CD4-positive, alpha-beta T cell treated with Interferon gamma for 1 hour (primary cell): ENCODE measurements at places on chromosomes 7 and 10.

DNA sequence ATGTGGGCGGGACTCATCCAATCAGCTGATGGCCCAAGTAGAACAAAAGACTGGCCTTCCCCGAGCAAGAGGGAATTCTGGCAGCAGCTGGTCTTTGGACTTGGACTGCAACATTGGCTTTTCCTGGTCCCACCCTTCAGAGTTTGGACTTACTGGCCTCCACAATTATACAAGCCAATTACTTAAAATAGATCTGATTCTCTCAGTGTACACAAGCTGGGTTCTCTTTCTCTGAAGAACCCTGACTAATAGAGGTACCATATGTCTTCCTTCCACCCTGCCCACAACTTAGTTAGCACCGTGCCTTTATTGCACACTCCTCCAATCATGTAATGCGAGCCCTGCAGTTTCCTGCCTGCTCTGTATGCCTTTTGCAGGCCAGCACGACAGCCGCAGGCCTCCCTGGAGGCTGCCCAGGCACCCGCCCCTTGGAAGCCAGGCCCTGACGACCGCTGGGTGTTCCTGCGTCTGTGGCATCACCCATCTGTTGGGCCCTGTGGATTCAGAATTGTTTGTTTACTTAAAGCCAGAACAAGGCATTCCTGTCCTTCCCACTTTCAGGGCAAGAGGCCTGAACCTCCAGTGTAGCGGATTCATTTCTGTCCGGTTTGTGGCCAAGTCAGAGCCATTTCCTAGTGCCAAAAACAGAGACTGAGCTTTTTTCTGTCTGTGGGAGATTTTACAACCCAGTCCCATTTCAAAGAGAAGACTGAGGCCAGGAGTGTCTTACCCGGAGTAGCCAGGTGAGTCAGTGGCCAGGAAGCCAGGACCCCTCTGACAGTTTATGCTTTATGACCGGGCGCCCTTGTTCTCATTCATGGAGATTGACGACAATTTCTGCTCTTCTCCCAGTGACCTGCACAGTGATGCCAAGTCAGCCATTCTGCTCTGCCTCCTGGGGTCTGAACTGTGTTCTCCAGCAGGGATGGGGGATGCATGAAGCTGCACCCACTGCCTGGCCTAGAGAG is 968 bp upstream of the INMT start:
- DNase-seq, result no peak

- no peak for DNase-seq
Observed at GRCh38 chr7:72152161-72153131, 259.7 kb downstream of the CALN1 start.

DNA sequence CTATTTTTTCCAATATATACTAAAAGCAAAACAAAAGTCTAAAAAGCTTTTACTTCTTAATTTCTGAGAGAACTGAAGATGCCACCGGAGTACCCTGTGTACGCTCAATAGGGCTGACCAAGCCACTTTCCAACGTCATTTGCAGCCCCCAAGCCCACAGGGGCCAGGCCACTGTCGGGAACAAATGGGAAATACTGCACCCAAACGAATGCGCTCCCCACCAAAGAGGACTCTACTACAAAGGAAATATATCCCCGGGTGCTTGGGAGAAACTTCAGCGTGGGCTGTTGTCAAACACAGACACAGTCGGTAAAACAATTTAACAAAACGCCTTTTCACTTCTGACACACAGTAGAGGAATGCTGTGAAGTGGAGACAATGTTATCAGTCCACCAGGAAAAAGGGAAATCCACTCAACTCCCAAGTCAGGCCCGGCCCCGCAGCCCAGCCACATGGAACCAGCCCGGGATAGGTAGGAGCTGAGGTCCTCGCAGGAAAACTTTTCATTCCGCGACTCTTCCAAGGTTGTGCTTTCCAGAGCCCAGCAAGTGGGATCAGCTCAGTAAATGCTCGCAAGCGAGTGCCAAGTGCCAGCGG is 1.4 kb downstream of the PARD3 start:
- DNase-seq, result no peak

GRCh38 chr10:99537989-99538917 is 5.5 kb downstream of the NKX2-3 start:
- no peak for DNase-seq

GRCh38 chr7:31735991-31736982 is 49.3 kb downstream of the PPP1R17 start:
- DNase-seq, result no peak

DNA sequence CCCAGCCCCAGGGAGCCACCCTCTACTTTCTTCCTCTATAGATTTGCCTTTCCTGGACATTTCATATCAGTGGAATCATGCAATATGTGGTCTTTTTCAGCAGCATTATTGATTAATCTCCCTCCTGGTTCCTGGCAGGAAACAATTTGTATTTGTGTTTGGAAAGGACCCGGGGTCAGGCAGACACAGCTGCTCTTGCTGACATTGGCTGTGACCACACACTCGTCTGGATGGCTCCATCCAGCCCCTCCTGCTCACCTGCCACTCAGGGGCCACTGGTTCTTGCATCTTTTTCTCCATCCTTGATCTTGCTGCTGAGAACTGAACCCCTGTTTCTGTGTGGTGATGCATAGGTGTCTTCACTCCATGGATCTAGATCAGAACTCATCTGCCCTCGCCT is 176.6 kb upstream of the MKI67 start:
- no peak for DNase-seq

GRCh38 chr7:96041171-96041570 is 268.8 kb downstream of the DYNC1I1 start:
- no peak for DNase-seq

- no peak for DNase-seq
Observed at GRCh38 chr7:101435461-101436220, 73.0 kb downstream of the COL26A1 start.

DNA sequence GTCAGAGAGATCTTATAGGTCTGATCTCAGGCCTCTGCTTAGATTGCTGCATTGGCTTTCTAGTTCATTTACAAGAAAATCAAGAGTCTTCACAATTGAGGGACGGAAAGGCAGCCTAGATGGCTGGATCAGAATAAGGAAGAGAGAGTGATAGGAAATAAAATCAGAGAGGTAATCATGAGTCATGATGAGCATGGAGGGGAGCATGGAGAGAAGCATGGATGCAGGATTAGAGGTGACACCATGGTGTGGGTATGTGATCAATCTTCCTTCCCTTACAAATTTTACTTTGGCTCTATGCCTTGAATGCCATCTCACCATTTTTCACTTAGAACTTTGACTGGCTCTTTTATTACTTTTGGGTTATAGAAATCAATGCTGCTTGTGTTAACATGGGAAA is 1.4 kb downstream of the BCCIP start:
- DNase-seq, result no peak

DNA sequence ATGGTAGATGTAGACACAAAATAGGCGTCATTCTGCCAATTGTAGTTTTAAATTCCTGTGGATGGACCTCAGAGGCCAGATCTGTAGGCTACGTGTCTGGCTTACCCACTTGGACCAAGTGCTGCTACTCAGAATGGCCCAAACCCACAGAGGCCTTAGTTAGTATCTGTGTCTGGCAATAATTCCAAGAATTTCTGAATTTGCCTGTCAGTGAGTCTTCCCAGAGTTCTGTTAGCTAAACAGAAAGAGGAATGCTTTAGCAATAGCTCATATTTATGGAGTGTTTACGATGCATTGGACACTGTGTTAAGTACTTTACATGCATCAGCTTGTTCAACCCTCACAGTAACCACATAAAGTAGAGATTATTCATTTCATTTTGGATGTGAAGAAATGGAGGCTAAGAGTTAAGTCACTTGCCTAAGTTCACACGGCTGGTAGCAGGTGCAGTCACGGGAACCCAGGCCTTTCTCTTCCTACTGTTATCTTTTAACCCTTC is 231.8 kb downstream of the PTEN start:
- DNase-seq, result no peak

DNA sequence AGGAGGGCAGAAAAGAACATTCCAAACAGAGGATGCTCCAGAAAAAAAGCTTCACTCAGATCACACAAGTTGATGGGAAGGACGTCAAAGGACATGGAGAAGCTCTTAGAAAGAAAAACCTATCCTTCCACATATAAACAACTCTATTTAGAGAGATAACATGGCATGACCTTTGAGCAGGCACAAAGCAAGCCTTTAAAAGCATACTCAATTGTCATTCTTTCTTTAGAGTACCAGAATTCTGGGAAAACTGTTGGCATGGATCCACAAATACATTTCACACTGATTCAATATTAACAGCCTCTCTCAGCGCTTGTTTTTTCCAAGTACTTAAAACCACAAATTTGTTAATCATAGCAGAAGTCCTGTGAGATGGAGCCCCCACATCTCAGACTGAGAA is 7.3 kb upstream of the ABLIM1 start:
- DNase-seq, result no peak

GRCh38 chr7:139948587-139949335 is 114.0 kb downstream of the PARP12 start:
- no peak for DNase-seq

GRCh38 chr10:113647812-113648211 is 16.0 kb downstream of the NRAP start:
- DNase-seq, result no peak

DNA sequence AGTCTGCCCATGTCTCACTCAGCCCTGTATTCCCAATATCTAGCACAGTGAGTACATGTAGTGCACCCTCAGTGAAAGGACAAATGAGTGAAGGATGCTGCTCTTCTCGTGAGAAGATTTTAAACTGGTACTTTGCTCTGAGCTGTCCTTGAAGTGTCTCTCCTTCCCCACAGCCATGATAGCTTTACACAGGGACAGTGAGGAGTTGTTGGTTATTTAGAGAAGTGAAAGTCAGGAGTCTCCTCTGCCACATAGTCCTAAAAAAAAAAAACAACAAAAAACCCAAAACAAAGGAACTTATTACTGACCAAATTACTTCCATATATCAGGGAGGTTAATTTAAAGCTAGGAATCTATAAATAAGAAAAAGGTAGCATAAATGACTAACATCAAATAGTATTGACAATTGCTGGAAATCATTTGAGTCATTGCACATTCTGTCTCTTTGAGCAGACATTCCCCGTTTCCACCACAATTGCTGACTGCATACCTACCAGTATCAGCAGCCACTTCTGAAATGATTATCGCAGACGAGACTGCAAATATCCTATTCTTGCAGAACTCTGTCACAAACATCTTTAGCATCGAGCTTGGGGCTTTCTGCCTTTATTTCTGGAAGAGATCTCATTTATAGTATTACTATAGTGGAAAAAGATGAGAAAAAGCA is 202.1 kb downstream of the PTEN start:
- DNase-seq, result no peak

DNA sequence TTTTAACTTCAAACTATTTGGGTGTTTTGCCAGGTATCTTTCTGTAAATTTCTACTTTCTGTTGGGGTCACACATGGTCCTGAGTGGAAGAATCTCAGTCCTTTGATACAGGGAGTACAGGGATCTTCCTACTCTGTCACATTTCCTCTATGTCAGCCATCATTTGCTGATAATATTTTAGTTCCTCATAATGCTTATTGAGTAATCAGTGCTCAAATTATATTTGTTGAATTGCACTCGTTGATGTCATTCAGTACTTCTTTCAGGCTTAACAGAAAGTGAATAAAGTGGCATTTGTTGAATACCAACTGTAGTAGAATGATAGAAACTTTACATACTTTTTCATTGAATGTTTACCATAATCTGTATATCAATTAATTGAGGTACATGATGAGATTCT is 31.9 kb downstream of the WDR11 start:
- DNase-seq, result no peak

- DNase-seq, result no peak
Observed at GRCh38 chr10:123766012-123766411, 99.9 kb downstream of the GPR26 start.

- no peak for DNase-seq
Observed at GRCh38 chr7:29194206-29194593, 375 bp upstream of the CHN2 start.

- no peak for DNase-seq
Observed at GRCh38 chr10:48305905-48306264, 592 bp upstream of the MAPK8 start.

- no peak for DNase-seq
Observed at GRCh38 chr7:88281749-88282148, 24.9 kb downstream of the STEAP4 start.

DNA sequence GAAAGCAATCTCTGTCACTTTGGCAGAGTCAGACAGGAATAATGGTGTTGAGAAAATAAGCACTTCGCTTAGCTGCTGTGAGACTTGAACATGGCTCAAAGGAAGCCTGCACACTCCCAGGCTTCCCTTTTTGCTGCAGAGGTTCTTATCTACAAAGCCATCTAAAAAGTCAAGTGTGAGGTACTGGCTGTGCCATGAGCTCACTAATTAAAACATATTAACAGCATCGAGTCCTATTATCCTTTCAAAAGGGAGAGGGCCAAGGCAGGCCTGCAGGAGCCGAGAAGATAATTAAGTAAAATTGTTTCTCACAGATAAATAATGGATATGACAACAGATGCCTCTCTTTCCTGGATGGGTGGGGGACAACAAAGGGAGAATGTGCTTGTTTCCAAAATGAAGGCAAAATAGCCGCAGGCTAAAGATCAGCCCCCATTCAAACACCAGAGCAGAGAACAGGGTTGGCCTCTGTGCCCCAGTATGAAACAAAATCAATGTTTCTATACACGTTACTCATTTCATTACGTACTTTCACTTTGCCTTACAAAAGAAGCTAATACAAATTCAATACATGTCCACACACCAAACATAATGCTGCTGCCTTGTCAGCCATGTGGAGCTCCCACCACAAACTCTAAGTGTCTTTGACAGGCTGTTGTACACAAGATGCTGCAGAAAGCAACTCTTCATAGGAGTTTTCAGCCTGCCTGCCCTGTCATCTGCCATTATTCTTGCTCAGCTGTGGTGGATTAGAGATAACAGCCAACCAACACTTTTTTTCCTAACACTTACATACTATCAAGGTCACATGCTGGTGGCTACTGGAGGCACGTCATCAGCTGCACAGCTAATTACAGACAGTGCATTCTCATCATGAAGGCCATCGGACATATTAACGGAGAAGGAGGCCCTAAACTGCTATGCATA is 55.3 kb downstream of the ELAPOR2 start:
- no peak for DNase-seq

GRCh38 chr10:4708123-4708759 is 117.8 kb upstream of the AKR1E2 start:
- DNase-seq, result no peak

DNA sequence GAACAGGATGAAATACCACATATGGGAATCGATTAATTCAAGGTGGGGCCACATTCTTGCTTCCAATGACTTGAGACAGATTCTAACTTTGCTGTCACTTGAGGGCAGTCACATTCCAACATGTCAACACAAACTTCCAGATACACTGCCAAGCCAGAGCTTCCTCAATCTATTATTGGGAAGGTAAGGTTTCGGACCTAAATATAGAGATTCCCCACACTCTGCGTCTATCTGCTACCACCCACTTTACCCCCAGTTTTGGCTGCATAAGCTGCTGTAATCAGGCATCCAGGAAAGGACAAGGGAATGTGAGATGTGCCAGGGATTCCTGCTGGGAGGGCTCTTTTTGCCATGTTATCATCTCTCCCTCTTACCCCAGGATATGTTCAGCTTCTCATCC is 20.5 kb upstream of the DGKI start:
- no peak for DNase-seq

GRCh38 chr7:94357076-94357475 is 37.6 kb upstream of the COL1A2 start:
- no peak for DNase-seq
